Activated CD4-positive, alpha-beta T cell treated with anti-CD3 and anti-CD28 coated beads, Interleukin-2, amount 50 U/mL, for 1 hour (primary cell): ENCODE measurements at places on chromosomes 16 and 17.

- no peak for DNase-seq
These were observed 8.4 kb downstream of the YWHAE start for GRCh38 chr17:1391577-1391976.

GRCh38 chr16:19840524-19841110, 44.0 kb downstream of the GPRC5B start:
- DNase-seq = no peak

DNA sequence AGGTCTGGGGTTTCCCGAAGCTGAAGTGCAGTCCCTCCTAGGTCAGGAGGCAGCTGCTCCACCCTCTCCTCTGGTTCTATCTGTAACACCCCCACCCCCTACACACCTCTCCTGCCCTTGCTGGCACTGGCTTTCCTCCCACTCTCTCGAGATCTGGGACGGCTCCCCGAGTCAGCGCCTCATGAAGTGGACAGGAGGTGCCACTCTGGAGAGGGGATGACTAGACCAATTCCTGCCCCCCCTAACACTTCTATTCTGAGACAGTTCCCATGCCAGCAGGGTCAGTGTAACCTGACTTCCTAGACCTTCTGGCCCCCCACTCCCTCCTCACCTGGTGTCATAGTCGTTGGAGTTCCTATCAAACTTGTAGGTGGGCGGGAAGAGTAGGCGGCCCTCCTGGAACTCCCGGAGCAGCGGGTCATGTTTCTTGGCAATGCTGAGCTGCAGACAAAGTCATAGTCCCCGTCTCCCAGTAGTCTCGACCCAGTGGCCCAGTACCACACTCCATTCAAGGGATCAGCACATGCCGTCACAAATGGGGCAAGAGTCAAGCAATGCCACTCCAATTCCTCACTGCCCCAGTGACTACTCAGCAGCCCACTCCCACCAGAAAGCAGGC, 9.7 kb downstream of the INPP5K start:
- DNase-seq = no peak

DNA sequence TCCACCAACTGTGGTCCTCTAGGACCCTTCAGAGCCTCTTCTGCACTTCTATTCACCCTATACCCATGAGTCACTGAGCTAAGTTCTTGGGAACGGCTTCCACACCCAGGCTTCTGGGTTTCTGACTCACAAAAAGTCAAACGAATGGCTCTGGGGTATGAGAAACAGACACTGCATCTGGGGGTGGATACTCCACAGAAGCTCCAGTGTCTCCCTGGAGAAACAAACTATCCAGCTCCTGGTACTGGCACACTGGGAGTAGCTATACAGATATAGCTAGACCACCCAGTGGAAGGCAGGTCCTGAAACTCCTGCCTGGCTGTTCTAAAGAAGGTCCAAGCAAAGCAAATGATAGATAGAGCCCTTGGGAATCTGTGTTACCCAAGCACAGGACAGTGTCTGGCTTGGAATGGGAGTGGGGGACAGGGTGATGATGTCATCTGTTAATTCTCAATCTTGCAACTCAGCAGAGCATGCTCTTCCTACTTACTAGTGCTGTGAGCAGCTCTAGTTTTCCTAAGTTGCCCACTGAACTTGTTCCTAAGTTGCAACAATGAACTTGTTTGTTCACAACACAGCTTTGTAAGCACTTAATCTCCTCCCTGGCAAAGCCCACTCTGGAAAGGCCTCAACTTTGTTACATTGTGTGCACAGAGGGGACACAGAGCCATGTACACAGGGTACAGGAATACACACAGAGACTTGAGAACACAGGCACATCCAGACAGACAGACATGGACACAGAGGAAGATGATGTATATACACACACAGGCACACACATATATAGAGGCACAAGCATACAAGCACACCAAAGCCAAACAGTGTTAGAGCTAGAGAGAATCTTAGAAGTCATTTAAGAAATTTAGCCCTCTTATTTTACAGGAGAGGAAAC, 6.7 kb downstream of the MMP28 start:
- DNase-seq = no peak

- DNase-seq = no peak
These were observed 207.3 kb downstream of the NTN1 start for GRCh38 chr17:9228408-9229159.

- DNase-seq = no peak
These were observed 13.7 kb downstream of the TENT4B start for GRCh38 chr16:50166511-50167500.

DNA sequence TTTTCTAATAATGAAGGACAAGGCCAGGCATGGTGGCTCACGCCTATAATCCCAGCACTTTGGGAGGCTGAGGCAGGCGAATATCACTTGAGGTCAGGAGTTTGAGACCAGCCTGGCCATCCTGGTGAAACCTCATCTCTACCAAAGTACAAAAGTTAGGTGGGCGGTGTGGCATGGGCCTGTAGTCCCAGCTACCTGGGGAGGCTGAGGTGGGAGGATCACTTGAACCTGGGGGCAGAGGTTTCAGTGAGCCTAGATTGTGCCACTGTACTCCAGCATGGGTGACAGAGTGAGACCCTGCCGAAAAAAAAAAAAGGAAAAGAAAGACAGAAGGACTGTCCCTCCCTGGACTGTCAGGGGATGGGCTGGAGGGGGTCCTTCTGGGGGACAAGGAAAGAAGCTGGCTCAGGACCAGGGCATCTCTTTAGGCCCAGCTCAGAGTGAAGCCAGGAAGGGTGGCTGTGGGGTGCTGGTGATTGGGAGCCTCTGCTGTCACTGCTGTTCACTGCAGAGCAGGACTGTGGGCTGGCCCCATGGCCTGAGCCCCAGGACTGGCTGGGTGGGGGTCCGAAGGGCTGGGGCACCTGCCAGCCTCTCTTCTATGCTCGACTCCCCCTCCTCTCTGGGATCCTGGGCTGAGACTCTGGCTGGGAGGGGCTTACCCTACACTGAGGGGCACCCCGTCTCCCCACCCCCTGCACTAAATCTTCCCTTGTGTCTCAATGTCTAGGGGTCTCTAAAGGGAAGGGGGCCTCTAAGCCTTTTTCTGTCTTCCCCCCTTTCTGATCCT, 909 bp upstream of the ARHGAP23 start:
- no peak for DNase-seq

- no peak for DNase-seq
These were observed 15.5 kb upstream of the MMD start for GRCh38 chr17:55437159-55437605.

DNA sequence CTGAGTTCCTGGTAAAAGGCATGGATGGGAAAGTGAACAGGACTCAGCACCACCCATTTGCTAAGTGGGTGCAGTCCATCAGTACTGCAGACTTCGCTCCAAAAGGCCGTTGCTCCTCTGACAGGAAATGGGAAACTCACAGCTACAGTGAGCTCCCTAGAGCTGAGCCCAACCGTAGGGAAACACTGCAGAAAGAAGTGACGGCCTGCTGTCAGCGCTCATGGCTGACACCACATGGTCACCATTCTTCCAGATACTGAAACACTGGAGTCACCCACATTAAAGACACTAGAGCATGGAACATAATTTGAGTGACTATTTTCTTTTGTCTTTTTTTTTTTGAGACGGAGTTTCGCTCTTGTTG, 31.9 kb downstream of the UBE2O start:
- DNase-seq = no peak

GRCh38 chr17:51121620-51122472, 1.2 kb upstream of the SPAG9 start:
- peak; percentile 66 for DNase-seq

- no peak for DNase-seq
These were observed 10.7 kb upstream of the RNF222 start for GRCh38 chr17:8408371-8408770.

DNA sequence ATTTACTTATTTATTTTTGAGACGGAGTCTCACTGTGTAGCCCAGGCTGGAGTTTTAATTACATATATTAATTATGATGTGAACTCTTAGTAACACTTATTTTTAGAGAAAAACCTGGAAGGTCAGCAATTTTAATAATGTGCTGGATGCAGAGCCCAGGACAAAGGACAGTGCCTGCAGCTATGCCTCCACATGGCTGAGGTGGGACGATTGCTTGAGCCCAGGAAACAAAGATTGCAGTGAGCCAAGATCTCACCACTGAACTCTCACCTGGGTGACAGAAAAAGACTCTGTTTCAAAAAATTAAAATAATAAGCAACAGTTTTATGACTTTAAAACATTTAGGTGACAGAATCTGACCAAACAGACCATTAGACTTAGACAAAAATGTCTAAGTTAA, 11.0 kb upstream of the CARD14 start:
- DNase-seq = no peak

GRCh38 chr17:39605492-39606433, 2.0 kb downstream of the NEUROD2 start:
- no peak for DNase-seq

- no peak for DNase-seq
These were observed 1.2 kb downstream of the PRPF8 start for GRCh38 chr17:1683459-1683858.

- no peak for DNase-seq
These were observed 943.8 kb upstream of the SOX9 start for GRCh38 chr17:71176928-71177443.

- no peak for DNase-seq
These were observed 26.7 kb upstream of the TOX3 start for GRCh38 chr16:52573365-52574299.

GRCh38 chr17:6753006-6753445, 2.8 kb upstream of the XAF1 start:
- no peak for DNase-seq

GRCh38 chr17:74677558-74678466, 34.9 kb downstream of the CD300LF start:
- no peak for DNase-seq

GRCh38 chr17:77906377-77906871, 52.1 kb upstream of the TNRC6C start:
- DNase-seq = no peak

DNA sequence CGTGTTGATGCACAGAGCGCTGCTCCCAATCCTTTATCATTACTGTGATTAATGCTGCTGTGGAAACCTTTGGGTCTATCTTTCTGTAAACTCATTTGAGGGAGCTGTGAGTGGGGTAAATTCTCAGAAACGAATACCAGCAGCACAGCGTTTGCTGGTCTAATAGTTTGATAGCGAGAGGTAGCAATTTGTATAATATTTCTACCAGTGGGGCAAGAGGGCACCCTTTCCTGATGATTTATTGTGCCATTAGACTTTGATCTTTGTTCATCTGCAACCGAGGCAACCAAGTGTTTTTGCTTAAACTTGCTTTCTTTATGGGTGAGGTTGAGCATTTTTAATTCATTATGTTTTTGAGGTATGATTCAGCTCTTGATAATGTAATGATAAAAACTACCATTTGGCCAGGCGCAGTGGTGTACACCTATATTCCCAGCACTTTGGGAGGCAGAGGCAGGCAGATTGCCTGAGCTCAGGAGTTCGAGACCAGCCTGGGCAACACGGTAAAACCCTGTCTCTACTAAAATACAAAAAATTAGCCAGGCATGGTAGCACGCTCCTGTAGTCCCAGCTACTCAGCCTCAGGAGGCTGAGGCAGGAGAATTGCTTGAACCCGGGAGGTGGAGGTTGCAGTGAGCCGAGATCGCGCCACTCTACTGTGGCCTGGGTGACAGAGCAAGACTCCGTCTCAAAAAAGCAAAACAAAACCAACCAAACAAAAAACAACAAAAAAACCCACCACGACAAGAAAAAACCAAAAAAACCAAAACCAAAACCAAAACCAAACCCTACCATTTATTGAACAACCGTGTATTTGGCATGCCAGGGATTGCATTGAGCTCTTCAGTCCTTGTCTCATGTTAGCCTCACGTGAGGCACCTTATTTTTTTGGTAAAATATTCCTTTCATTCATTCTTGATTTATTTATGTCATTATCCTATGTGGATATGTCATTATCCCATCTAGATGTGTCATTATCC, 81.5 kb downstream of the PLCG2 start:
- no peak for DNase-seq

- no peak for DNase-seq
These were observed 91.1 kb downstream of the ANKFN1 start for GRCh38 chr17:56244268-56244890.

DNA sequence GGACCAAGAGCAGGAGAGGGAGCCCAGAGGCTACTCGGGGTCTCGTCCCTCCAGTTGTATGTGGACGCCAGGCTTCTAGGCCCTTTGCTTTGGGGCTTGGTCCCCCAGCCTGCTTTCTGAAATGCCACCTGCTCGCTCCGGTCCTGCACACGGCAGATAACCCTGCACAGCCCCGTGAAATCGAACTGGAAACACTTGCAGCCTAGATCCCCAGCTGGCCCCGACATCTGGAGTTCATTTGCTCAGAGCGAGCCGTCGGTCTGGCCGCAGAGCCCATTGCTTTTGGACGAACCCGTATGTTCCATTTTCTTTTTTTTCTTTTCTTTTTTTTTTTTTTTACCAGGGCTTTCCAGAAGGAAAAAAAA, 22.9 kb downstream of the C1QTNF1 start:
- no peak for DNase-seq

DNA sequence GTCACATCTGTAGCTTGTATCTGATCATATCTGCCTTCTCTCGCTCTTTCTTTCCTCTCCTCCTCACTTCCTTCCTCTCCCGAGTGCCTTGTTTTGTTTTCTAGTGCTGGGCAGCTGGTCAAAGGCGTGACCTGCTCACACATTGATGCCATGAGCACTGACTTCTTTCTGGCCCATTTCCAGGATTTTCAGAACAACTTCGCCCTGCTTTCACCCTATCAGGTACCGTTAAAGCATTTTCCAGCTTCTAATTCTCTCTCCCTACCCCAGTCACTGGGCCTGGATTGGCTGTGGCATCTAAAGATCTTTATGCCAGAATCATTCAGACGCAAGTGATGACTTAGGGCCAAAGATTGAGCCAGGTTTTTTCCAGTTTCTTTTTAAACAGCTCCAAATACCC, 55.5 kb downstream of the OTOA start:
- no peak for DNase-seq

- no peak for DNase-seq
These were observed 3.8 kb downstream of the FUS start for GRCh38 chr16:31183432-31184428.

DNA sequence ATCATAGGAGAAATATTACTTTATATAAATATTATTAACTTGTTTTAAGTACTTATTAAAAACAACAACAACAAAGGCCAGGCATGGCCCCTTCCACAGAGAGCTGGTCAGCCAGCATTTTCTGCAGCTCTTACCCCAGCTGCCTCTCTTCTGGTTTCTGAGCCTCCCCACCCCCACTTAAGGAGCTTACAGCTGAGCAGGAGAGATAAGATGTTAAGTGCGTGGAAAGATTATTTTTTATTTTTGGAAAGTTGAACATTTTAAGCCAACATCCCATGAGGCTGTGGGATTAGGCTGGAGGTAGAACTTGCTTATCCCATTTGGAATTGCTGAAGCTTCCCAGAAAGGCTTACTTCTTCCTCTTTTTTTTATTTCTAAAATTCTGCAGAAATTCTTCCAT, 401.2 kb downstream of the SEC14L1 start:
- DNase-seq = no peak

DNA sequence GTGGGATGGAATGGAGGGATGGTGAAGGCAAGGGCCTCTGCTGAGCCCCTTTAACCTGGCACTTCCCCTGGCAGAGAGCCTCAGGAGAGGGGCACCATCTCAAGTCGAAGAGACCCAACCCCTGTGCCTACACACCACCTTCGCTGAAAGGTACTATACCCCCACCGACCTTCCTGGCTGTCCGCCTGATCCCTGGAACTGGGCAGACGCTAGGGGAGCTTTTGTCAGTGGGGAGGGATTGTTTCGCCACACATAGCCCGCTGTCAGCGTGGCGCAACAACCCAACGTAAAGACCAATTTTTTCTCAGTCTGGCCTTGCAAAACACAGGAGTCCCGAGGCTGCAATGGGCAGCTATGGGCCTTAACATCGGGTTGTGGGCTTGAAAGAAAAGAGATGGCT, 3.1 kb downstream of the PPP1R1B start:
- DNase-seq = no peak

- no peak for DNase-seq
These were observed 502 bp downstream of the FAAP100 start for GRCh38 chr17:81551458-81552243.

GRCh38 chr16:11075163-11075562, 130.8 kb downstream of the CLEC16A start:
- DNase-seq = no peak
